ENCODE measurements at places on chromosomes 13 and 19. TPM values are rescaled to one million over a fixed set of nuclear protein-coding genes. Genes with fewer than 3 reads are reported as not detected.

GRCh38 chr13:63409791-63410351 is 1994.2 kb upstream of the PCDH20 start:
- no peak for DNase-seq
- H3K27ac ChIP-seq: no peak overlapping the region
- no peaks in the 10 kb centered on the region for H3K27me3 ChIP-seq
- no peaks in the 10 kb centered on the region for H3K36me3 ChIP-seq
- no peaks in the 10 kb centered on the region for H3K4me1 ChIP-seq

GRCh38 chr13:33145667-33146066 is 129.4 kb downstream of the KL start:
- no peak overlapping the region for H3K4me3 ChIP-seq
- no peak for DNase-seq
- no peak overlapping the region for H3K27ac ChIP-seq
- no peaks in the 10 kb centered on the region for H3K4me1 ChIP-seq
- H3K36me3 ChIP-seq: peaks cover 23% of the 10 kb centered on the region

GRCh38 chr13:112838842-112839117 is 130.2 kb upstream of the MCF2L start:
- no peak overlapping the region for H3K27ac ChIP-seq
- no peak for DNase-seq
- peaks cover 3% of the 10 kb centered on the region for H3K4me1 ChIP-seq
- H3K27me3 ChIP-seq: no peaks in the 10 kb centered on the region
- peaks cover 84% of the 10 kb centered on the region for H3K36me3 ChIP-seq
- no peak overlapping the region for H3K4me3 ChIP-seq

GRCh38 chr13:40981949-40982348 is 37.2 kb downstream of the ELF1 start:
- H3K27ac ChIP-seq: peak overlapping the region; percentile 89
- peaks cover 64% of the 10 kb centered on the region for H3K4me1 ChIP-seq
- H3K27me3 ChIP-seq: no peaks in the 10 kb centered on the region
- no peaks in the 10 kb centered on the region for H3K36me3 ChIP-seq
- H3K4me3 ChIP-seq: peak overlapping the region; percentile 44
- DNase-seq: no peak

- no peaks in the 10 kb centered on the region for H3K36me3 ChIP-seq
- no peaks in the 10 kb centered on the region for H3K27me3 ChIP-seq
- no peak overlapping the region for H3K27ac ChIP-seq
- H3K4me1 ChIP-seq: no peaks in the 10 kb centered on the region
- DNase-seq: no peak
Observed at GRCh38 chr13:65378943-65379519, 1851.1 kb downstream of the PCDH9 start.

- no peaks in the 10 kb centered on the region for H3K36me3 ChIP-seq
- H3K4me3 ChIP-seq: no peak overlapping the region
- no peaks in the 10 kb centered on the region for H3K27me3 ChIP-seq
Observed at GRCh38 chr13:46342538-46342937, 44.5 kb downstream of the RUBCNL start.

- no peak overlapping the region for H3K27ac ChIP-seq
- H3K27me3 ChIP-seq: no peaks in the 10 kb centered on the region
- no peak overlapping the region for H3K4me3 ChIP-seq
- no peaks in the 10 kb centered on the region for H3K36me3 ChIP-seq
- DNase-seq: no peak
- no peaks in the 10 kb centered on the region for H3K4me1 ChIP-seq
Observed at GRCh38 chr13:32845952-32846950, 170.0 kb upstream of the KL start.

DNA sequence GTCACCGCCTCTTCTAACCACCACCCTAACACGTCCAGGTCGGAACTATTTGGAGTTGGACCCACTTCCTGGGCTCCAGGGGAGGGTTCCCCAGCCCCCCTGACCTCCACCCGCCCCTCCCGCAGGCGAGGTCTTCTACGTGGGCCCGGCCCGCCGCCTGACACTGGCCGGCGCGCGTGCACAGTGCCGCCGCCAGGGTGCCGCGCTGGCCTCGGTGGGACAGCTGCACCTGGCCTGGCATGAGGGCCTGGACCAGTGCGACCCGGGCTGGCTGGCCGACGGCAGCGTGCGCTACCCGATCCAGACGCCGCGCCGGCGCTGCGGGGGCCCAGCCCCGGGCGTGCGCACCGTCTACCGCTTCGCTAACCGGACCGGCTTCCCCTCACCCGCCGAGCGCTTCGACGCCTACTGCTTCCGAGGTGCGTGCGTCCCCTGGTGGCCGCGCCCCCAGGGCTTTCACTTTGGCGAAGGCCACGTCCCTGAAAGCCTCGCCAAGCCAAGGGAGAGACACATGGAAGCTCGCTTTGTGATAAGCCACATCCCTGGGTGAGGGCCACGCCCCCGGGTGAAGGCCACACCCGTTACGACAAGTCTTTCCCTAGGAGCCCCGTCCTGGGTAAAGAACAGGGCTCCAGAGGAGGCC is 13.2 kb downstream of the NCAN start:
- H3K4me3 ChIP-seq: peak overlapping the region; percentile 36
- H3K4me1 ChIP-seq: peaks cover 6% of the 10 kb centered on the region
- peaks cover 43% of the 10 kb centered on the region for H3K27me3 ChIP-seq
- H3K27ac ChIP-seq: no peak overlapping the region
- peak; percentile 90 for DNase-seq

DNA sequence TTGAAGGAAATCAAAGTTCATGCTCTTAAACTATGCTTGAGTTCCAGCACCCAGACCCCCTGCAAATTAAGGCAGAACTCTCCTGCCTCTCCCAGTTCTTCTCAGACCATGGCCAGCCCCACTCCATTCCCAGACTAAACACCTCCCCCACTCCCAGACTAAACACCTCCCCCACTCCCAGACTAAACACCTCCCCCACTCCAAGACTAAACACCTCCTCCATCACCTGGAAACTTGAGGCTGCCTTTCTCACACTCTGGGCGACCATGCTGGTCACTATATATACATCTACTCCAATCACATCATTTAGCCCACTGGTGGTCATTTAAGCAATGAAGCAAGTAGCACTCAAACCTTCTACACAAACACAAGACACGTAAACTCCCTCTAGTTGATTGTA is 57.2 kb downstream of the CAB39L start:
- H3K4me3 ChIP-seq: no peak overlapping the region
- DNase-seq: no peak
- H3K27me3 ChIP-seq: no peaks in the 10 kb centered on the region
- H3K36me3 ChIP-seq: no peaks in the 10 kb centered on the region
- no peak overlapping the region for H3K27ac ChIP-seq

GRCh38 chr13:78606471-78607408 is 3.4 kb upstream of the POU4F1 start:
- no peak for DNase-seq
- no peak overlapping the region for H3K27ac ChIP-seq
- H3K27me3 ChIP-seq: peaks cover 90% of the 10 kb centered on the region
- peaks cover 33% of the 10 kb centered on the region for H3K4me1 ChIP-seq
- H3K36me3 ChIP-seq: no peaks in the 10 kb centered on the region

DNA sequence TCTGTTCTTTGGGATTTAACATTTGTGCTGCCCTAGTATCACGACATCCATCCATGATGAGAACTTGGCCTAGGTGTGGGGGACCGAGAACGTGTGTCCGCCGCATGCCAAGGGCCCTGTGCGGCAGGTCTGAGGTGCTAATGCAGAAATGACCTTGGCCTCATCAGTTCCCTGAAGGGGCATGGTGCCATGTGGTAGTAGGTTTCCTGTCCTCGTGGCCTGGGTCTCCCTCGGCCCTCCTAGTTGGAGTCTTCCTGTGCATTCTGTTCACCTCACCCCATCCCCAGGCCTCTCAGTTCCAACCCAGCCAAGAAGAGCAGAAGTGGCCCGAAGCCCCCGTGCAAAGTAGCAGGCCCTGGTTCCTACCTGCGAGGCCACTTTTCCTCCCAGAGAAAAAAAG is 59.8 kb downstream of the GGACT start:
- H3K27ac ChIP-seq: no peak overlapping the region
- H3K4me1 ChIP-seq: no peaks in the 10 kb centered on the region
- H3K36me3 ChIP-seq: peaks cover 10% of the 10 kb centered on the region
- H3K4me3 ChIP-seq: no peak overlapping the region
- no peaks in the 10 kb centered on the region for H3K27me3 ChIP-seq

- no peaks in the 10 kb centered on the region for H3K4me1 ChIP-seq
- H3K36me3 ChIP-seq: no peaks in the 10 kb centered on the region
- H3K4me3 ChIP-seq: no peak overlapping the region
- H3K27ac ChIP-seq: no peak overlapping the region
- H3K27me3 ChIP-seq: peaks cover 30% of the 10 kb centered on the region
- no peak for DNase-seq
Observed at GRCh38 chr19:1534972-1535371, 11.1 kb downstream of the PLK5 start.

- no peaks in the 10 kb centered on the region for H3K27me3 ChIP-seq
- H3K27ac ChIP-seq: peak overlapping the region; percentile 55
- H3K36me3 ChIP-seq: no peaks in the 10 kb centered on the region
- no peaks in the 10 kb centered on the region for H3K4me1 ChIP-seq
- no peak for DNase-seq
Observed at GRCh38 chr13:94323764-94324758, 155.4 kb downstream of the DCT start.

DNA sequence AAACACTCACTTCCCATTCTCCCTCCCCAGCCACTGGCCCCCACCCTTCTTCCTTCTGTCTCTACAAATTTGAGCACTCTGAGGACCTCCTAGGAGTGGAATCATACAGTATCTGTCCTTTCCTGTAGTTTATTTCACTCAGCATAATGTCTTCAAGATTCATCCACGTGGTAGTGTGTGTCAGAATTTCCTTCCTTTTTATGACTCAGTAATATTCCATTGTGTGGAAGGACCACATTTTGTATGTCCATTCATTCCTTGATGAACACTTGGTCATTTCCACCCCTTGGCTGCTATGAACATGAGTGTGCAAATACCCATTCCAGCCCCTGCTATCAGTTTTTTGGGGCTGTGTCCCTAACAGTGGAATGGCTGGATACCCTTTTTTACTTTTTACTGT is 9.8 kb downstream of the KLF2 start:
- H3K27me3 ChIP-seq: no peaks in the 10 kb centered on the region
- DNase-seq: no peak
- H3K27ac ChIP-seq: no peak overlapping the region

DNA sequence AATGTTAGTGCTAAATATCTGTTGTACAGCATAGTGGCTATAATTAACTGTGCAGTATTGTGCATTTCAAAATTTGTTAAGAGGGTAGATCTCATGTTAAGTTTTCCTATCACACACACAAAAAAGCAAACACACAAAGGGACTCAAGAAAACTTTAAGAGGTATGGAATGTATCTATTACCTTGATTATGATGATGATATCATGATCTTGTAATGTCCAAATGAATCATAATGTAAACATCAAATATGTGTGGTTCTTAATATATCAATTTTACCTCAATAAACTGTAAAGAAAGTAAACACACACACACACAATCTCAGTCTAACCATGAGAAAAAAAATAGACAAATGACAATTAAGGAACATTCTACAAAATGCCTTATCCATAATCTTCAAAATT is 934.6 kb downstream of the SLITRK1 start:
- no peak overlapping the region for H3K4me3 ChIP-seq
- H3K36me3 ChIP-seq: no peaks in the 10 kb centered on the region
- H3K4me1 ChIP-seq: no peaks in the 10 kb centered on the region
- DNase-seq: no peak
- H3K27ac ChIP-seq: no peak overlapping the region

- no peaks in the 10 kb centered on the region for H3K36me3 ChIP-seq
- H3K4me1 ChIP-seq: no peaks in the 10 kb centered on the region
- H3K27me3 ChIP-seq: no peaks in the 10 kb centered on the region
- no peak overlapping the region for H3K27ac ChIP-seq
- no peak for DNase-seq
Observed at GRCh38 chr13:51045451-51045850, 65.6 kb downstream of the C13orf42 start.

GRCh38 chr19:53581871-53582279 is 43.9 kb downstream of the ZNF331 start:
- H3K27ac ChIP-seq: no peak overlapping the region
- peaks cover 12% of the 10 kb centered on the region for H3K36me3 ChIP-seq
- H3K4me3 ChIP-seq: no peak overlapping the region
- no peaks in the 10 kb centered on the region for H3K4me1 ChIP-seq
- no peak for DNase-seq

DNA sequence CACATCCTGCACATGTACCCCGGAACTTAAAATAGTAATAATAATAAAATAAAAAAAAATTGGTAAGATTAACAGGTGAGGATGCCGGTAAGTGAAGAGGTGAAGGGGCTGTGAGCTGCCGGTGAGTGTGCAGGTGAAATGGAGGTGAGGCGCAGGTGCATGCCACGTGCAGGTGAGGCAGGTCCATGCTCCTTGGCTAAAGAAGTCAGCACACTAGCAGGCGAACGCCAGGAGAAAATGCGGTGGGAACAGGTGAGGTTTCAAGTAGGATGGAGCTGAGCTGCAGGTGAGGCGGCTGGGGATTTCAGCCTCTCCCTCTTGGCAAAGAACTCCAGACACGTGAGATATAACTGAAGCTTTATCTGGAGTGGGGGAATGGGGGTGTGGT is 7.5 kb upstream of the TNFSF14 start:
- H3K4me1 ChIP-seq: no peaks in the 10 kb centered on the region
- DNase-seq: no peak
- no peak overlapping the region for H3K4me3 ChIP-seq
- H3K36me3 ChIP-seq: peaks cover 47% of the 10 kb centered on the region
- H3K27ac ChIP-seq: no peak overlapping the region

GRCh38 chr13:112616586-112617362 is 28.8 kb upstream of the TUBGCP3 start:
- no peaks in the 10 kb centered on the region for H3K27me3 ChIP-seq
- no peak for DNase-seq
- H3K4me3 ChIP-seq: no peak overlapping the region

DNA sequence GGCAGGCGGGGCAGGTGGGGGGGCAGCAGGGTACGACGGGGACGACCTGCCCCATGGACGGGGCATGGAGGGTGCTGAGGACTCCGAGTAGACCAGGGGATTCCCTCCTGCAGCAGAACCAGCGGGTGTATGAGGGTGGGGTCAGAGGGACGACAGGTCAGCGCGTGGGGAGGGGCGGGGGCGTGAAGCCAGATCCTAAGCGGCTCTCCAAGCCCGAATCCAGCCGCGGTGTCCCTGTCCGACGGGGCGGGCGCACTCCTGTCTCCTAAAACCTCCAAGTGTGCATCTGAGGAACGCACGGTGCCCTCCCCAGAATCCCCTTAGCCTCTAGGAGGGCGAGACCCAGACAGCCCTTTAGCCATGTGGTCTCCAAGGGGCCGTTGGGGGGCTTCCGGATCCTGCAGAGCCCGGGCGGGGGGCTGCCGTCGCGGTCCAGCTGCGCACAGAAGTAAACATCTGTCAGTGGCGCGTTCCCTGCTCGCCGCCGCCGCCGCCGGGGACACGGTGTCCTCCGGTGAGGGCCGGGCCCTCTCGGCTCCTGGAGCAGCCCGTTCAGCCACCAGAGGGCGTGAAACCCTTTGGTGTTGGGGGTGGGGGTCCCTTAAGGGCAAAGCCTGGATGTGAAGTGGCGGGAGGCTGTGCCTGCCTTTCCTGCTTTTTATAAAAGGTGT is 730 bp downstream of the NRTN start:
- DNase-seq: peak; percentile 90
- H3K4me1 ChIP-seq: peaks cover 16% of the 10 kb centered on the region
- H3K36me3 ChIP-seq: no peaks in the 10 kb centered on the region
- H3K27me3 ChIP-seq: peaks cover 24% of the 10 kb centered on the region
- H3K27ac ChIP-seq: no peak overlapping the region

The HNRNPA1L2 gene
- 6.5 TPM for total RNA-seq

The TMEM161A gene
- total RNA-seq: 31.0 TPM

The LRRC4B gene
- 4.6 TPM for total RNA-seq

The SPATA13 gene
- 34.4 TPM for total RNA-seq

The ADGRE2 gene
- 17.0 TPM for total RNA-seq

The LGALS14 gene
- total RNA-seq: not detected

The ALOX5AP gene
- 195 TPM for total RNA-seq

The ZSWIM4 gene
- total RNA-seq: 10.6 TPM

The IGFL1 gene
- total RNA-seq: not detected
